ENCODE measurements at places on chromosomes 2 and 18.
A peak's percentile ranks its signal among the peaks of the same experiment; 100 is the strongest.

GRCh38 chr2:28424799-28425463 is 32.3 kb downstream of the FOSL2 start:
- DNase-seq, result no peak

DNA sequence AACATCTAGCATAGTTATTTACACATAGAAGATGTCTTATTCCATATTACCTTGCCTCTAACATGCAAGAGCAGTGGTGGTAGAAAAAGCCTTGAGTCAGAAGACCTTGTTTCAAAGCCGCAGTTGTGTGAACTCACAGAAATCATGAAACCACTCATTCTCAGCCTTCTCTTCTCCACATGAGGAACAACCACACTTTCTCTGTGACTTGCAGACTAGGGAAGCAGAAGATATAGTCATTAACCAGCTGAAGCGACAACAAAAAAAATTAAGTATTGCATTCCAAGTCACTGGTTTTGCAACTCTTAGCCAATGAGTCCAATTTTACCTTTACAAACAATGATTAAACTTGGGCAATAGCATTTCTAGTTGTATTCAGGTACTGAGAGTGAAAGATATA is 19.0 kb downstream of the TWSG1 start:
- no peak for DNase-seq

- no peak for DNase-seq
Measured at GRCh38 chr2:153394247-153394646, 84.3 kb downstream of the RPRM start.

- no peak for DNase-seq
Measured at GRCh38 chr2:98866033-98866432, 70.0 kb downstream of the CRACDL start.

- no peak for DNase-seq
Measured at GRCh38 chr2:234109321-234109720, 58.8 kb downstream of the SPP2 start.

- DNase-seq, result no peak
Measured at GRCh38 chr18:543447-544078, 36.6 kb upstream of the CETN1 start.

- no peak for DNase-seq
Measured at GRCh38 chr2:218216336-218216673, 684 bp upstream of the ARPC2 start.

- no peak for DNase-seq
Measured at GRCh38 chr18:46067438-46068007, 4.5 kb downstream of the PSTPIP2 start.

DNA sequence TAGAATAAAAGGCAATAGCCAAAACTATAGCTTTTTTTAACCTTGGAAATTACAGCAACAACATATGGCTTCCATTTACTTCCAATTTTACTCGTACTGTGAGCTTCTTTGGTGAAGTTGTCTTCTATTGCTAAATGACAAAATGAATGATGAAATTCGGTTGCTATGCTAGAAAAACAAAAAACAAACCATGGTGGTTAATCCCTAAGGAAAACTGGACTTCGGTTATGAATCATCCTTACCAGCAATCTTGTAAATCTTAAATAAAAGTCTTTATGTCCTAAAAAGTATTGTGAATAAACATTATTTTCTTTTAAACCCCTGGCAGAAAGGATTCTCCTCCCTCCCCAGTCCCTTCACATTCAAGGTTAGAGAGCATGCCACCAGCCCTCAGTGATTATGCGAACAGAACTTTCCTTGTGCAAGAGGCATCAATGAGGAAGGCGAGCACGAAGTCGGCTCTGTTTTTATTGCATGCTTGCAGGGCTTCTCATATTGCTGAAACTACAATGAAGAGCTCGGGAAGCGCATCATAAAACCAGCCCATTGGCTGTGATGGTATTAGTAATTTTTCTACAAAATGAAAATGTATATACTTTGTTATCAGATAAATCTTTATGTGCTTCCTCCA is 62.9 kb downstream of the ZNF521 start:
- no peak for DNase-seq

DNA sequence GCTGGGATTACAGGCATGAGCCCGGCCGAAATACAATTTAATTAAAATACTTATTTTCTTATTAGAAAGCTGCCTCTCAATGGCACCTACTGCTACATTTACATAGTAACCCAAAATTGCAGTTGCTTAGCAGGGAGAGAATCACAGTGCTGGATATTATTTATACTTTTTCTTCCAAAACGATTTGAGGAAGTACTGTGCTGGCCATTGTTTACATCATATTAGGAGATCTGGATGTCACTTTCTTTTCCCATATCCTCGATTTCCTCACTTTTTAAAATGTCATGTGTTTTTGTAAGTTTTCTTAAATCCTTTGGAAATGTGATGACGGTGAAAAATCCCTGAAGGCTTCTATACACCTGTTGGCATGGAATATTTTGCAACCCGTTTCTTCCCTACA is 3.4 kb upstream of the SP3 start:
- no peak for DNase-seq

- no peak for DNase-seq
Measured at GRCh38 chr2:42510608-42511243, 16.9 kb upstream of the KCNG3 start.

DNA sequence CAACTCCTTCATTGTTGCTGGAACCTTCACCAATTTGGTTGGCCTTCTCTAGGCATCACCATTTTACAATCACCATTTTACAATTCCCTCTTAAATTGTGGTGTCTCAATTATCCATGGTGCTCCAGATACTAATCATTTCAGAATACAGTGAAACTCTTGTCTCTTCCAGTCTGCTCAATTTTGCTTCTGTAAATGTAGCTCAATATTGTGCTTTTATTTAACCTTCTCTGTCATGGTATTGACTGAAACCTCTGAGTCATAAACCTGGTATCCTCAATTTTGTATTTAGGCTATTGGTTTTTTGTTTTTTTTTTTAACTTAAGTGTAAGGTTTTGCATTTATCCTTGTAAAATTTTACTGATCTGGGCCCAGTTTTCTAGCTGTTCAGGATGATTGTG is 16.1 kb downstream of the STRADB start:
- no peak for DNase-seq

DNA sequence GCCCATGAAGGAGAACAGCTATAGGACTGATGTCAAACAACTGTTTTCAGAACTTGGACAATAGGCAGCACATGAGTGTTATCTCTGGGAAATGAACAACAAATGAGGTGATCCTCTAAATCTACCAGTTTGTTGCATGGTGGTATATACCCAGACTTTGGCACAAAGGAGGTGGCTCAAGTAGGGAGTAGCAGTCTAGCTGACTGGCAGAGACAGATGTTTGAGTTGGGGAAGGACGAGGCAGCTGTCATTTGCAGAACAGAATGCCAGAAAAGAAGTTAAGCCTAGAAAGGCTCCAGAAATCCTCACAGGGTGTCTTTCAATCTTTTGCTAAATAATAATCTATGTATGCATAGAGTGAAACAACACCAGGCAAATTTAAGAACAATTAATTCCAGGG is 47.4 kb downstream of the RPE start:
- DNase-seq, result no peak

GRCh38 chr2:235810846-235811245 is 317.0 kb downstream of the AGAP1 start:
- DNase-seq, result no peak

GRCh38 chr2:227022608-227023007 is 141.4 kb downstream of the COL4A4 start:
- DNase-seq, result no peak

DNA sequence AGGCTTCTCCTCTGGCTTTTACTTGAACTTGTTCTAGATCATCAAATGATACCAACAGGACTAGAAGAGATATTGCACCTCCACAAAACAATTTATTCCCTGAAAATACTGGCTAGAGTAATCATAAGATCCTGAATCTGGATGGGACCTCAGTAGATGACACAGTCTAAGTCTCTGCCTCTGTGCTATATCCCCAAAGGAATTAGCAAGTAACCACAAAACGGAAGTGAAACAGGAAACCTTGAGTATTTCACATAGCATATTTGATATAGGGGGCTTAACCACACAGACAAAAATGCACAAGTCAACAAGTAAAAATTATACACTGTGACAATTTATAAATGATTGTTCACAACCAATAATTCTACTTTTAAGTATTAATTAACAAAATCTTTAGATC is 456.9 kb upstream of the TNP1 start:
- DNase-seq, result no peak

DNA sequence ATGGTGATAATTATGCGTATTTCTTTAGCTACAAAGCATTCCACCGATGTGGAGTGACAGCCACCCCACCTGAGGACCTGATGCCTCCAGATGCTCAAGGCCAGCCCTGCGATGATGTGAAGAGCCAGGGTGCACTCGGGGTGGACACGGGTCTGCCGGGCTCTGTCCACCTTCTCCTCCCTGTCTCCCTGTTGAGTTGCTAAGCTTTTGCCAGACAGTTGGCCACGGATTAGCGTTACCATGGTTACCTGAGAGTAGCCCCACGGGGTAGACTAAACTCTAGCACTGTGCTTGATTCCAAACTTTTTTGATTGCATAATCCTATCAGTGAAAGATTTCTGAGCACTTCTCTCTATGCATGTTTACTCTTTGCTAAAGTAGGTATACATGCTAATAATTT is 86.2 kb downstream of the SMIM21 start:
- no peak for DNase-seq

DNA sequence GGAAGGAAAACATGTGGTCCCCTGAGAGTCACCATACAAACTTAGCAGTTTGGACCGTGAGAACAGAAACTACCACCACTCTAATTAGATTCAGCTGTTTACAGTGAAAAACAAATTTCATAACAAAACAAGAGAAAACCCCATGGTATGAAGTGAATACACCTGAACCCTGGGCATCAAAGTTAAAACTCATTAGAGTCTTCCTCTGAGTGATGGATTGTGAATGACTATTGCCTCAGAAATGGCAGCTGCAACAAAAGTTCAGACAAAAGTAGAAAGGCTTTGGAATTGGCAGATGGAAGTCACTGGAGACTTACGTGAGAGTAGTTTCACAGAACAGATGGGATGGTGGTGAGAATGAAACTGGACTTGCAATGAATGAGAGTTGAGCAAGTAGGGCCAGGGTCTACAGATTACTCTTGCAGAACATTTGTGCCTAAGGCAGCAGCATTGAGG is 98.0 kb downstream of the AAK1 start:
- no peak for DNase-seq

DNA sequence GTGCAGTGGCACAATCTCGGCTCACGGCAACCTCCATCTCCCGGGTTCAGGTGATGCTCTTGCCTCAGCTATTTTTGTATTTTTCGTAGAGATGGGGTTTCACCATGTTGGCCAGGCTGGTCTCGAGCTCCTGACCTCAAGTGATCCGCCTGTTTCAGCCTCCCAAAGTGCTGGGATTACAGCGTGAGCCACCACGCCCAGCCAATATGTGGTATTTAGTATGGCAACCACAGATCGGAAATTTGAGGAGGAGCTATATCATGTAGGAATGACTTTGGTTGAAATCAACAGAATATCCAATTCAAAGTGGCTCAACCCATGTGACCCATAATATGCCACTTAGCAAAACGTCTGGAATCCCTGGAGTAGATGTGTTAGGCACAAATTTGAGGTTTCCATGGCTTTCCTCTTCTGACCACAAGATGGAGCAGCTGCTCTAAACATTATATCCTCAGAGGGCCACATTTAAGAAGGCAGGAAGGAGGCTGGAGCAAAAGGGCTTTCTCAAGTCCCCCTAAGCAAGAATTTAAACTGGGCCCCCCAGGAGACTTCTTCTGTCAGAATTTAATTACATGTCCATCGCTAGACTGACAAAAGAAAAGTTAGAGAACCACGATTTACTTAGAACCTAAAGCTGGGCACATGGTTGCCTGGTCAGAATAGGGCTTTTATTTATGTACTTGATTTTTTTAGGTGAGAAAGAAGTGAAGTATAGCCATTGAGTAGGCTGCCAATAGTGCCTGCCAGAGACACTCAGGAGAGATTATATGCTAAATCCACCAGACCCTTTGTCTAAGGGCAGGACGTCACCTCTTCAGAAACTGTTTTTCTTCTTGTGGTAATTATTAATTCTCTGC is 49.6 kb upstream of the ITSN2 start:
- DNase-seq, result peak; percentile 4

GRCh38 chr2:122643725-122644329 is 888.4 kb downstream of the TSN start:
- no peak for DNase-seq

DNA sequence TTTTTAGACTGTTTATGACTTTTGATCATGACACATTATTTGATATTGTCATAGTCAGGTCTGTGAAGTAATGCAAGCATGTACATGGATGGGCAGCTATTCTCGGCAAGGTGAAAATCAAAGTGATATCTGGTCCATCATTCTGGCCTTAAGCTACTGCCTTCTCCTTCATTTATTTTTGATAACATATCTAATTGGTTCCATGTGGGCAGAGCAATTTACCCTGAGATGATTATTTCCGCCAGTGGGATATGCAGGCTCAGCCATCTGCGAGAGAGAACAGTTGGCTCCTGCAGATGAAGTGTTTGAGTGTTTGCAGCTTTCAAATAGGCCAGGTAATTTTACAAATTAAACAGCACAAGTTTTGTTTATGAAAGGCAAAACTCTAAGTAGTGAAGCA is 116.4 kb downstream of the LYPD6 start:
- no peak for DNase-seq

- DNase-seq, result no peak
Measured at GRCh38 chr2:65061146-65061909, 5.1 kb downstream of the CEP68 start.

DNA sequence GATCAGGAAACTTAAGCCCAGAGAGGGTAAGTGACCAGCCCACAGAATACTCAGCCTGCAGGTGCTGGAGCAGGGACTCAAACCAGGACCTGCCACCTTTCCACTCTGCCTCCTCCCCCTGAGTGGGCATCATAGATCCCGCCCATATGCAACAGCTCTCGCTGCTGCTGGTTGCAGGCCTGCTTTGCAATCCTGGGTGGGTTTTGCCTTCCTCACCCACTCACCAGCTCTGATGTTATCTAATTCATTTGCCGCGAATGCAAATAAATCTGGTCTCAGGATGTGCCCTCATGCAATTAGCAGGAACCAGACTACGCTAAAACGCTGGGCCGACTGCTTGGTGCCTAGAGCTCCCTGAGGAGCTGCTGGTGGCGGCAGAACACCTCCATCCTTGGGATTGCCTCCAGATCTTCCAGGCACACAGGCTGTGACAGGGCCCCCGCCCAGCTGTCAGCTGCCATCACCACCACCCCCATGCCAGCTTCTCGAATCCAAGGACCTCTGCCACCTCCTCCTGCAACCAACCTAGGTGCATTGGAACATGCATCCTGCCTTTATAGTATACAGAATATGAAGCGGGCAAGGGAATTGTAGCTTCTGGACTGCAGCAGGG is 28.8 kb downstream of the CNGA3 start:
- DNase-seq, result no peak

GRCh38 chr18:58975781-58976180 is 111.1 kb downstream of the ZNF532 start:
- no peak for DNase-seq

- DNase-seq, result no peak
Measured at GRCh38 chr2:219513787-219514186, 495 bp upstream of the ASIC4 start.

All from stimulated activated CD4-positive, alpha-beta T cell treated with anti-CD3 and anti-CD28 coated beads, Interleukin-1b, Interleukin-23, amount 100 ng/mL, for 24 hours (primary cell).